ENCODE measurements at places on chromosomes 6 and 20.

GRCh38 chr20:1965520-1966351 is 28.1 kb downstream of the PDYN start:
- peak; percentile 85 for DNase-seq

GRCh38 chr6:148358196-148358785 is 15.7 kb downstream of the SASH1 start:
- no peak for DNase-seq

DNA sequence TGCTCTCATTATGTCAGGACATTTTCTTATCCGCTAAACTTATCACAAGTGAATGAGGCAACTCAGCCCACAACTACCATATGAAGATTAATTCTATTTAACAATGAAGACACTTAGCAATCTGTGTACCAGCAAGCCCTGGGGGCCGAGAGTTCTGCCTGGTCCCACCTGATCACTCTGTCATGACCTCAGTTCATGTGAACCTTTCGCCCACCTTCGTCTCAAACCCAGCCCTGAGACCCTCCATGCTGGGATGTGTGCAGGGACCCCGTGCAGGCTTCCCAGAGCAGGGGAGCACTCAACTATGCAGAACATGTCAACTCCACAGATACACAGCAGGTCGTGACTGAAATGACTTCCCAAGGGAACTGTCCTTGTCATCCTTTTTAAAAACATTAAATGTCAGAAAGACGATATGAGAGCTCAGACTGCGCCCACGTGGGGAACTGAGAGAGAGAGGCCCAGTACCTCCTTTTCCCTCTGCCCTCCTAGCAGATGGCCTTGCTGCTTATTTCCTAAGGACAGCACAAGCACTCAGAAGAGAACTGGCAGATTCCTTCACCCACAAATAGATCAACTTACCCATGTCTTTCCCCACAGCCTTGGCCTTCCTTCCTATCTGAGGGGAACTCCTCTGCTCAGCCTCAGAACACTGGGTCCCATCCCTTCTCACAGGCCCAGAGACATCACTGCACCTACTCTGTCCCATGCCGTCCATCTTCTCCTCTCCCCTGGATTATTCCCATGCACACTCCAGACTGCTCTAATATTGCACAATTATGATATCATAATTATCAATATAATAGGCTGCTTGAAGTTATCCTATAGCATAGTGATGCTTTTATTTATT is 11.5 kb downstream of the ABHD12 start:
- DNase-seq, result no peak

DNA sequence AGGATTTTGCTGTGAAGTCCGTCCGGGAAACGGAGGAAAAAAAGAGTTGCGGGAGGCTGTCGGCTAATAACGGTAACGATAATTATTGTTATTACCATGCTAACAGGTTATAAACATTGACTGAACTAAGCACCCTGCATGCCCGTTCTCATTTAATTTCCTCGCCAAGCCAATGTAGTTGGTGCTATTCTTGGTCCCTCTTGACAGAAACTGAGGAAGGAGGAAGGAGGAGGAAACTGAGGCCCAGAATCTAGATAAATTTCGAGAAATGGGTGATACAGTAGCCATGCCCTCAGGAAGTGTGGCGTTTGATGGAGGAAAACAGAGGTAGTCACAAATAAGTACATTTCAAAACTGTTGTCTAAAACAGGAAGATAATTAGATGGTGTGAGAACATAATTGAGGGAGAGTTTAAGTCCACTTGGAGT is 474 bp downstream of the TPX2 start:
- DNase-seq, result no peak

- DNase-seq, result no peak
These were observed 14.5 kb upstream of the COL12A1 start for GRCh38 chr6:75220357-75220756.

- DNase-seq, result peak; percentile 53
These were observed 59.7 kb upstream of the EEF1A1 start for GRCh38 chr6:73580247-73581149.

GRCh38 chr6:25956226-25956625 is 6.4 kb upstream of the TRIM38 start:
- DNase-seq, result no peak

DNA sequence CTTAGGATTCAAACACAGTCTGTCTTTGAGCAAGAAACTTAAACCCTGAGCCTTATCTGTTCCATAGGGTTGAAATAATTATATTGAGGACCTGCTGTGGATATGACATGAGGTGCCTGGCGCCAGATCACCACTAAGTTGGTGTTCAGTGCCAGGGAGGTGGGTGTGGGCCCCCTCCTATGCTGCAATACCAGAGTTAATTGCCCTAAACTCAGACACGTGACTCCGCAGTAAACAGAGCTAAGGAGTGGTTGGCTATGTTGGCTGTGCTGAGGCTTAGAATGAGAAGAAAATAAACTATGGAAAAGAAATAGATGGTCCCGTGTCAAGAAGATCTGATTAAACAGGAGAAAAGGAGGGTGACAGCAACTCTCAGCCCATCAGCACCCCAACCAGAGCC is 419.4 kb upstream of the JARID2 start:
- DNase-seq, result no peak

DNA sequence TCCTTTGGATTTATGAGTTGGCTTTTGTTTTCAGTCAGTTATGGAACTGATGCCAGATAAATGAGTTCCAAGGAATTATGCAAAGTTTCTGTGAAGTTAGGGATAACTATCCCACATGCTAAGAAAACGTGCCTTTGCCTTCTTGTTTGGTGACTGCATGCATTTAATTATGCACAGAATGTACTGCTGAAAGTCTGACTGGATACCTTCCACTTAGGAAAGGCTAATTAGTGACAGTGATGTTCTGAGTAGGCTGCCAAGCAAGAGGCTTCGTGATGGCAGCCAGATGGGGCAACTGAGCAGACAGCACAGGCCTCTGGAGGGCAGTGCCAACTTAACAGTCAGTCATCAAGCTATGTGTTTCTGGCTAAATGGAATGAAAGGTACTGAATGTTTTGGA is 289.9 kb downstream of the CD109 start:
- no peak for DNase-seq

DNA sequence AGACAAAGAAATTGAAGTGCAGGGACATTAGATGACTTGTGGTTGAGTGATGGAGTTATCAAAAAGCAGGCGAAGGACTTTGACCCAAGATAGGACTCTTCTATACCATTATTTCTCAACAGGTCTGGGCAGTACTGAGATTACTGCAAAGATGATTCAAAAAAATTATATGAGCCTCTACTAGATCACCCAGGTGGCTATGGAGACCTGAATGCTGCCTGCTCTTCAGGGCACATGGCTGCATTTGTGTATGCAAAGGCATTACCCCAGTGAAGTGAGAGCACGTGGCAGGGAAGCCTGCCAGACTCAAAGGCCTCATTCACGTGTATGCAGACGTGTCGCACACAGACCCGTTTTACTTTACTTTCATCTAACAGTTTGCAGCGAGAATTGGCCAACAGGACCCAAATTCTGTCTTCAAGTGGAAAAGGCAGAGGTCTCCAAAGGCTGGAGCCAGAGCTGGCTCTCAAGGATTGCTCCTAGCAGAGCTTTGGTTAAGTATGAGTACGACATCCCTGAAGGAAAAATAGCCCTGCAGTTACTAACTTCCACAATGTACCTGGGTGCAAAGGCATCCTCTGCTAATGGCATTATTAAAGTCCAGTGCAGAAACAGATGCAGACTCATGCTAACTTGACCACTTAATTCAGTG is 113.8 kb upstream of the ARMC2 start:
- no peak for DNase-seq

DNA sequence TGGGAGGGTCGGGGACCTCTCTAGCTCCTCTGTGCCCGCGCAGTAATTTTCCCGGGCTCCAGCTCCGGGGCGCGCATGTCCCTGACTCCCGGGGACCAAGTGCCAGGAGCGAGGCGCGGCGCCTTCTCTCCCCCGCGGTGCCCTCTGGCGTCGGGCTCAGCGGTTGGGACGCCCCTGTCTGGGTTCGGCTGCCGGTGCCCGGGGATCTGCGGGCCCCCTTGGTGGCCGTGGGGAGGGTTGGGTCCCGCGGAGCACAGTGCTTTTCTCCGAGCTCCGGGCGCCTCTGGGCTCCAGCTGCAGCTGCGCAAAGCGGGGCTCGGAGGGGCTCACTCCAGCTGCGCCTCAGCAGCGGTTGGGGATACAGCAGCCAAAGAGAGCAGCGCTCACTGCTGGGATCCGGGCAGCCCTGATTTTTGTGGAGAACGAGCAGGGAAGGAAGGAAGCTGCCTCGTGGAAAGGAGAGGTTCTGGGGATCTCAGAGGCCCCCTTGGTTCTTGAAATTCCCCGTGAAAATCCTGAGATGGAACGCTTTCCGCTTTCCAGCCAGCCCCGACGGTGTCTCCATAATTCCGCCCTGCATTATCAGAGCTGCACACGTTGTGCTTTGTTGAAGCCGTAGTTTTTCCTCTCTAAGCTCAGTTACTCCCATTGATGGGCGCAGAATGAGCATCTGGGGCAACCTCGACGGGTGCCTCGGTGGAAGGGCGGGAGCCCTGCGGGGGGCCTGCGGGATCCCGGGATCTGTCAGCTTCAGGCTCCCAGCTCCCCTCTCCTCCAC is 861 bp downstream of the PPP1R14C start:
- no peak for DNase-seq

DNA sequence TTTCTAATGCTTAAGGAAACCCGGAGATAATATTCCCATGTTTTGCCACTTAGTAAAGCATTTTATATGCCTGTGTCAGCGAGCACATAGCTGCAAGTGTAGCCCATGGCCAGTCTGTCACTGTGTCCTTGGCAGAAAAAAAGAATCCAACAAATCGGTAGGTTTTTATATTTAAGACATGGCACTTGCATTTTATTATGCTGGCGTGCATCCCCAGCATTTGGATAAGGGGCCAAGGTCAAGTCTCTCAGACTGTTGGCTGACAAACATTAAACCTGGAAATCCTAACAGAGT is 1.2 kb upstream of the ZNF184 start:
- no peak for DNase-seq

- no peak for DNase-seq
These were observed 162.8 kb downstream of the SYNE1 start for GRCh38 chr6:152474354-152474753.

DNA sequence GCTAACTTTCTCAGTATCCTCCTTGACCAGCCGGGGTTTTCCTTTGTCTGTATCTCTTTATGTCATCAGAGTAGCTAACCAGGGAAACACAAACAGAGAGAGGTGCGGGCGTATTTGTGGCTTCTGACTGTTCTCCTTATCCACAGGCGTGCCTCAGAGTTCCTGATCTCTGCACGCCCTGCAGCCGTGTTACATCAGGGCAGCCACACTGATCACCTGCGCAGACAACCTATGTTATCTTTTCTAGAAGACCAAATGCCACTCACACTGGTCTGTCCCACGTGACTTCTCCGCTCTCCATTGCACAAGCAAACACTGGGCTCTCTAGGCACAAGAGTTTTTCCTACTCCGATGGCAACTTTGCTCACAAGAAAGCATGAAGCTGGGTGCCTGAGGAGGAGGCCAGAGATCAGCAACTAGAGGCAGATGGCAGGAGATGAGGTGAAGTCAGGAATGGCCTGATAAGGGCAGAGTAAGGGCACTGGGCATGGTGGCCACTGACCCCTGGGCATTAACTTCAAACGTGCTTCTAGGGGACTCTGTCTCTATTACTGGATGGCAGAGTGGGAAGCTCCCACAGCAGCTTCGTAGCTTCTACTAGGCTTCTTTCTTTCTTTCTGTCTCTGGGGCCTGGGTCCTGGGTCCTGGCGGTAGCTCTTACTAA is 4.5 kb downstream of the PDE10A start:
- no peak for DNase-seq

- DNase-seq, result no peak
These were observed 10.4 kb downstream of the OR2B2 start for GRCh38 chr6:27901801-27902200.

- DNase-seq, result no peak
These were observed 100.8 kb downstream of the CAP2 start for GRCh38 chr6:17494177-17494576.

- DNase-seq, result no peak
These were observed 256.9 kb upstream of the SASH1 start for GRCh38 chr6:148085631-148086331.

DNA sequence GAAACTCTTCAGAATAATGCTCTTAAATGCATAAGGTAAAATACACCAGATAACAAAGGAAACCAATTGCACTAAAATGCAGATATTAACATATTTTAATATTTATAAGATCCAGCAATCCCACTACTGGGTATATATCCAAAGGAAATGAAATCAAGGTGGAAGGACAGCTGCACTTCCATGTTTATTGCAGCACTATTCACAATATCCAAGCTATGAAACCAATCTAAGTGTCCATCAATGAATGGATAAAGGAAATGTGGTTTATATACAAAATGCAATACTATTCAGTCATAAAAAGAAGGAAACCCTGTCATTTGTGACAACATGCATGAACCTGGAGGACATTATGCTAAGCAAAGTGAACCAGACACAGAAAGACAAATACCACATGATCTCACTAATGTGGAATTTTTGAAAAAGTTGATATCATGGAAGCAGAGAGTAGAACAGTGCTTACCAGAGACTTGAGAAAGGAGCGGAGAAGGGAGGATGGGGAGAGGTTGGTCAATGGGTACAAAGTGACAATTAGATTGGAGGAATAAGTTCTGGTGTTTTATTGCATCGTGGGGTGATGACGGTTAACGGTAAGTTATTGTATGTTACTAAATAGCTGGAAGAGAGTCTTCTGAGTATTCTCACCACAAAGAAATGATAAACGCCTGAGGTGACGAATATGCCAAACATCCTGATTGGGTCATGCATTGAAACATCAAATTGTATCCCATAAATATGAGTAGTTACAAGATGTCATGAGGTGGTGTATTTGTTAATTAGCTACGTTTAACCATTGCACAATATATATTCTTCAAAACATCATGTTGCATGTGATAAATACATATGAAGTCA is 37.9 kb upstream of the RNF24 start:
- DNase-seq, result no peak

DNA sequence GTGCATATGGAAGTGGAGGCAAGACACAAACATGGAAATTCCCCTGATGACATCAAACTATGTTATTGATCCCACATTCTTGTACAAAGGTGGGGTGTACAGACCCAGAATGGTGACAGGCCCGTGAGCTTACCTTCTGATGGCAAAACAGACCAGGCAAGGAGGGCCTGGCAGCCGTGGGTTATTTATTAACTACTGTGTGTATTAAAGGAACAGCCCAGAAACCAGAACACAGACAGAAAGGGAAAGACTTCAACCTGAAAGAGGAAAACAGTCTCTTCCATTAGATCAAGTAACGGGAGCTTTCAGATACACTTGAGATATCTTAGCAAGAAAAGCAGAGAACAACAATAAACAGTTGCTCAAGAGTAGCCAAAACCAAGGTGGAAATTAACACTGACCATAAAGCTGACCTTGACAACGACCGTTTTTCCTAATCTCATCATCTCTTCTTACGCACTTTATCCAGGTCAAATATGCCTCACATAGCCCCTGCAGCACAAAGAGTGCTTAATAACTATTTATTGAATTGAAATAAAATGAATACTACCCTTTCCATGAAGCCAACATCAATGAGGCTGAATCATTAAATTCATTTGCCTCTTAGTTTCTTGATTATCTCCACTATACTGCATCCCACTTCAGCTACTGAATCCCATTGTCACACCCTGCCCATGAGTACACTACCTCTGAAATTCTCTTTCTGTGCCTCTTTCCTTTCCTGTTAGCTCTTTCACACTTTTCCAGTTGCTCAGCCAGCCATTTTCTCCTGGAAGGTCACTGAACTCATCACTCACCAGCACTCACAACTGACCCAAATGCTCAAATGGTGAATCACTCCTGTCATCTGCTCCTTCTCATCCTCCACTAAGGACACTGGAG is 67.4 kb downstream of the MOXD1 start:
- no peak for DNase-seq

Data from stimulated activated CD4-positive, alpha-beta T cell treated with anti-CD3 and anti-CD28 coated beads, Interleukin-1b, Interleukin-23, amount 100 ng/mL, for 1 hour (primary cell).